Activated CD8-positive, alpha-beta memory T cell treated with anti-CD3 and anti-CD28 coated beads for 1 hour (primary cell): ENCODE measurements at places on chromosomes 11 and 22.
A peak's percentile ranks its signal among the peaks of the same experiment; 100 is the strongest.

GRCh38 chr11:24422376-24422775, 74.5 kb upstream of the LUZP2 start:
- DNase-seq: no peak

- no peak for DNase-seq
These were observed 19.5 kb downstream of the CBX7 start for GRCh38 chr22:39132871-39133524.

DNA sequence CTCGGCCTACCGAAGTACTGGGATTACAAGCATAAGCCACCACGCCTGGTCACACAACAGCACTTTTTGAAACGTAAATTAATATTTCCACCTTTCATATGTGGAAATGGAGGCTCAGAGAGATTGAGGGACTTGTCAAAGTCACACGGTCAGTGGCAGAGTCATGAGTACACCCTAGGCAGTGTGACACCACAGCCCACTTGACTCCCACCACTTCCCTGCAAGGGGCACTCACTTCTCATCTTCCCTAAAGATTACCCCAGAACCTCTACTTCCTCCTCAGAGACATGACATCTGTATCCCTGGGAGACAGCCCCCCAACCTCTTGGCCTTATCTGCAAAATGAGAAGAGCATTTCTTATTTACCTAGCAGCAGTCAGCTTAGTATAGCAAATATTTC, 16.5 kb upstream of the MYOD1 start:
- no peak for DNase-seq

DNA sequence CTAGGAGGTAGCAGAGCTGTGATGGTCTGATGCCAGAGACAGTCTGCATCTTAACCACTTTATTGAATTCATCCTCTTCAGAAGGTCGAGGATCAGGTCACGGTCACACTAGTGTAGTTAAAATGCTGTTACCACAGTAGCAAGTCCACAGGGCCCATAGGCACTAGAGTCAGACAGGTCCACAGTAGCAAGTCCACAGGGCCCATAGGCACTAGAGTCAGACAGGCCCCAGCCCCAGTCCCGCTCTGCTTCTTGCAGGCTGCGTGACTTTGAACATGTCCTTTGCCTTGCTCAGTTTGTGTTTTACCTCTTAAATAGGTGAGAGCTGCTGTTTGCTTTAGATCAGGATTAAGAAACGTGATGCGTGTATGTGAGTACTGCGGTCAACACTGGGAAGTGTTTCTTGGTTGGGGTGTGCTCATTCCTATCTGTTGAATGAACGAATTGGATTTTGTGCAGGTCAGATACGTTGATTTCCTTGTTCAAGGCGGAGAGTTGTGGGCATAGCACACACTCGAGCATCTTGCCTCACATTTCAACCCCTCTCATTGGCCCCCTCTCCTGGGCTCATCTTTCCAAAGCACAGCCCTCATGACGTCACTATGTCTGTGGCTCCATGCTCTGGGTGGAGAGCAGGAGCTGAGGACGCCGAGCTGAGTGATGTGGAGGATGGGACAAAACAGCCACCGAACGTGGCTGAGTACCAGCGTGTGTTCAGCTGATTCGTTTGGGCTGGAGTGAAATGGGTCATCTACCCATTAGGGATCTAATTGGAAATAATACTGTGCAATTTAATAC, 191.7 kb downstream of the TBC1D22A start:
- no peak for DNase-seq

DNA sequence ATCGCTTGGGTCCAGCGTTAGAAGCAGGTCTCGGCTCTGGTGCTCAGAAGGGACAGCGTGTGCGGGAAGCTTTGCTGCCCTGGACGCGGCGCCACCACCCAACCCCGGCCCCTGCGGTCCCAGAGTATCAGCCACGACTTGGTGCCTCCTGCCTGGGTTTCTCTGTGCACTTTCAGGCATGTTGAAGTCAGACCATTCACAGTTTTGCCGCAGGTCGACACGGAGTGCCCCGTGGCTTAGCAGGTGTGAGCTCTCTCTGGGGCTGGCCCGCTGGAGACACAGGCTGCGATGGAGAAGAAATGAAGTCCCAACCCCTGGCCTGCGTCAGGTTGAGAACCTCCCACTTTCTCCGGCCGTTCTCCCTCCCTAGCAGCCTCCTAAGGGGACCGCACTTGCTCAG, 494.5 kb downstream of the BRD1 start:
- DNase-seq: no peak

DNA sequence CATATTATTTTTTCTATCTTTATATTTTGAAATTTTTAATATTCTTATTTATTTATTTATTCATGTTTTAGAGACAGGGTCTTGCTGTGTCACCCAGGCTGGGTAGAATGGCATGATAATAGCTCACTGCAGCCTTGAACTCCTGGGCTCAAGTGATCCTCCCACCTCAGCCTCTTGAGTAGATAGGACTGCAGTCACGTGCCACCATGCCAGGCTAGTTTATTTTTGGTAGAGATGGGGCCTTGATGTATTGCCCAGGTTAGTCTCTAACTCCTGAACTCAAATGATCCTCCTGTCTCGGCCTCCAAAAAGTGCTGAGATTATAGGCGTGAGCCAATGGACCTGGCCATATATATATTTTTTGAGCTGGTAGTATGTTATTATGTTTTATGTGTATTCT, 2.4 kb upstream of the SPDYC start:
- DNase-seq: no peak

- DNase-seq: peak; percentile 29
These were observed 571 bp downstream of the C11orf24 start for GRCh38 chr11:68271023-68271780.

GRCh38 chr11:134802116-134802515, 390.1 kb upstream of the B3GAT1 start:
- DNase-seq: no peak

DNA sequence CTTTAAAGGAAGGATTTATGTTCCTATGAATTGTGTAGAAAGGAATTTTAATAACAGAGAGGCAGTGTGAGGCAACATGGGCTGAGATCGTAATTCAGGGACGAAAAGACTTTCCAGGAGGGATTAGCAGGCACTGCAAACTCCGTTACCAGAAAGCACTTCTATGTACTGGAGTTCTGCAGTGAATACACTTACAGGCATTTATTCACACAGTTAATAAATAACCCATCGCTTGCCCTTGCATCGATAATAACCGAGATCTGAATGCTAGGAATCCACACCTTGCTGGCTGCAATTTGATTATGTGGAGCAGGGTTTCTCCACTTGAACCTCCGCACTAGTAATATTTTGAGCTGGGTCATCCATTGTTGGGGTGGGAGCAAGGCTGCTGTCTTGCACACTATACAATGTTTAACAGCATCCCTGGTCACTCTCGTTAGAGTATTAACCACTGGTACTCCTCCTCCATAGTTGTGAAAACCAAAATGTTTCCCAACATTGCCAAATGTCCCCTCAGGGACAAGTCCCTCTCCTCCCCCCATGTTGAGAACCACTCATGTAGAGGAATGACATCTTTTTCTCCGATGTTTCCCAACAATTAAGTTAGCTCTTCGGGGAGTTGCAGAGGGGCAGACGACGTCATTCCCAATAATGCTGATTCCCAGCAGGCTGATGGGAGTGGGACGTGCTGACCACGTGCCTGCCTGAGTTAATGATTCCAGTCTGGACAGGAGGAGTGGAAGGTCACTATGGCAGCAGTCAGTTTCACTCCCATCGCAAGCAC, 99.5 kb downstream of the SNX19 start:
- no peak for DNase-seq

GRCh38 chr11:35142481-35143075, 3.6 kb downstream of the CD44 start:
- no peak for DNase-seq

GRCh38 chr11:75313513-75314272, 37.8 kb downstream of the ARRB1 start:
- no peak for DNase-seq

DNA sequence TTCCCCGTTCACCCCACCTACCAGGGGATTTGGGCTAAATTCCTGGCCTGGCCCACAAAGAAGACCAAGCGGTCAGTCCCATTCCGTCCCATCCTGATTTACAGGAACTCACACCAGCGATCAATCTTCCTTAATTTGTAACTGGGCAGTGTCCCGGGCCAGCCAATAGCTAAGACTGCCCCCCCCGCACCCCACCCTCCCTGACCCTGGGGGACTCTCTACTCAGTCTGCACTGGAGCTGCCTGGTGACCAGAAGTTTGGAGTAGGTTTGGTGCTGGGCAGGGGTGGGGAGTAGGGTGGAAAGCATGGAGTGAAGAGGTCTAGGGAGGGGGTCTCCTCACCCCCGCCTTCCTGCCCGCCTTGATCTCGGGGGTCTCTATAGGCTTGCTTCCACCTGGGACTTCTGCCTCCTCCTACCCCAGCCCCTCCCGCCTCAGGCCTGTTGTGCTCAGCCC, at the start of gene SERPING1:
SERPING1 (plus strand) TSS at position 225 of the 455 bp plus-strand sequence. CDS start 586 bp downstream, outside the sequence.
- no peak for DNase-seq

DNA sequence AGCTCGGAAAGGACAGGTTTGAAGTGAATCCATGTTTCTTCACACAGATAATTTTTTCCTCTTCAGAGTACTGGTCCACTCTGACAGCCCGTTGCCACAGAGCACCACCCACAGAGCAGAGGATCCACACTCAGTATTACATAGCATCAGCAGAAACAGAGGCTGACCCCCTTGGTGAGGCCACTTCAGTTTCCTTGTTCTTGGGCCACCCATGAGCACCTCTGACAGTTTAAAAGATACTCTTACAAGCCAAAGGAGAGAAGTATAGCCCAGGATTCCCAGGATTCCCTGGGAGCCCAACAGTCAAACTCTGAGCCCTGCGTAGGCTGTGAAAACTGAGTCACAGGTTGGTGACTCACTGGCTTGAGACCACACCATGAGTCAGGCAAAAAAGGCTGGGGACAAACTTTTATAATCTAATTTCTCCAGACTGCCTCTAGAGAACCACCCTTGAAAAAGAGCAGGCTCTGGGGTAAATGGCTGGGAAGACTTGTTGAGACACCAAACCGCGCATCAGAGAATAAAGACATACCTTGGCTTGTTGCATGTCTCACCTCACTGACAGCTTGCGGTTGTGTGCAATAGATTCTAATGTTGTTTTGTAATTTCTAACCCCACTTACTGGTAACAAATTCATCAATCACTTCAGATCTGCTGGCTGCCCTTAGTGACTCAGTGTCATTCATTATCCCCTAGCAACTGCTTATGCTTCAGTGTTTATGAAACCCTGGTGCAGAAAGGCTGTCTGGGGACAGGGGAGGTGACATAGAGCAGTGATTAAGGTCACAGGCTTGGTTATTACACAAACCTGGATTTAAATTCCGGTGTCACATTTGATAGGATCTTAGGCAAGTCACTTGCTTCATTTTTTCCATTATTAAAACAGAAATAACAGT, 56.9 kb upstream of the PRSS23 start:
- no peak for DNase-seq

DNA sequence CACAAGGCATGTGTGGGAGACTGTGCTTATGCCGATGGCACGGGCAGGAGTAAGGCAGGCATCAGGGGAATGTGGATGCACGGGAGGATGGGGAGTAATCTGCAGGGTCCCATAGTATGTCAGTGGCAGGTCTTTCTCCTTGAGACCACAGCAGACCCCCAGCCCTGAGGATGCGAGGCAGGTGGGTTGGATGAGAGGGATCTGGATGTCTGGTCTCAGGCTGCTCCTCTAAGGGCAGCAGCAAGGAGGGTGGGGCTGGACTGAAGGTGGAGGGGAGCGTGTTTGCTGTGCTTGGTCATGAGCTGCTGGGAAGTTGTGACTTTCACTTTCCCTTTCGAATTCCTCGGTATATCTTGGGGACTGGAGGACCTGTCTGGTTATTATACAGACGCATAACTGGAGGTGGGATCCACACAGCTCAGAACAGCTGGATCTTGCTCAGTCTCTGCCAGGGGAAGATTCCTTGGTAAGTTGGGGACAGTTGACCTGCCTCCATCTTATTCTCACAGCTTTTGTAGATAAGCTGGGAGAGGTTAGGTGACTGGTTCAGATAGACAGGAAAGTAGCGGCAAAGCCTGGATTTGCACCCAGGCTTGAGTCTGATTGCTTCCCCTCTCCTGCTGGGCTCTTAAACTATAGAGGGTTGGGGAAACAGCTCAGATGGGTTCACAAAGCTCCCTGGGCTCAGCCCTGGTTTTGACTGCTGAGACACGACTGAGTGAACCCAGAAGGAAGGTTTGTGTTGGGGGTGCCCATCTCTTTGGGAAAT, at the start of gene APOL1:
APOL1 (plus strand) TSS at position 380 of the 769 bp plus-strand sequence. CDS start 1,823 bp downstream, outside the sequence.
- DNase-seq: no peak

GRCh38 chr11:118939953-118940598, 14.3 kb upstream of the BCL9L start:
- DNase-seq: no peak
